IMR-90 (cell line): ENCODE measurements at places on chromosomes 5 and 9.

- peak; percentile 0 for DNase-seq
Measured at GRCh38 chr9:8560560-8561525, 761.3 kb upstream of the DMAC1 start.

DNA sequence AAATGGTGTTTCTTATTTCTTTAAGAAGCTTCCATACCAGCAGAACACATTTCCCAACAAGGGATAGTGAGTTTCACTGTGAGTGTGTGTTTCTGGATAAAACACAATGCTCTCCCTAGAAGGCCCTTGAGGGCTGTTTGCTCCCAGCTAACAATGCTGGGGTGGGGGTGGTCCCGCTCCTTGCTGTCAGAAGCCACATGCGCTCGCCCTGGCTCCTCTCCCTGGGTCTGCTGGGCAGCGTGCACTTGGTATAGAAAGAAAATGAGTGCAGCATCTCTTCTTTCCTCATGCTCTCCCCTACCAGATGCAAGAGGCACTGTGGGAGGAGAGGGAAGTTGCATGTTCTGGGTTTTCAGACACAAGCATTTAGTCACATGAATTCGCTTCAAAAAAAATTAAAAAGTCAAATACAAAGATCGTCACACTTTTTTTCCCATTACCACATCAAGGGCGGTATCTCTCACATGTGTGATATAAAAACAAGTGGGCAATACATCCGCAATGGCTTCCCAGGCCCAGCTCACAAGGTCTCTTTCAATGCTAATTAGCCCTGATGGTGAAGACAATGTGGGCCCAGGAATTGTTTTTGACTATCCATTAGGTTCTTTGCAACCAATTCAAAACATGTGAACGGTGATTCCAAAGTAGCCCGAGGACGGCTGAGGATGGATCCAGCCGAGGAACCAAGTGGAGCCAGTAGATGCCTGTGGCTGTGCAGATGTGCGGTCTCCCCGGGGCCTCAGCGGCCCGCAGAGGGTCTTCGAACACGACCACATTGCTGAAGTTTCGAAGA is 603.6 kb downstream of the IRX1 start:
- no peak for DNase-seq

DNA sequence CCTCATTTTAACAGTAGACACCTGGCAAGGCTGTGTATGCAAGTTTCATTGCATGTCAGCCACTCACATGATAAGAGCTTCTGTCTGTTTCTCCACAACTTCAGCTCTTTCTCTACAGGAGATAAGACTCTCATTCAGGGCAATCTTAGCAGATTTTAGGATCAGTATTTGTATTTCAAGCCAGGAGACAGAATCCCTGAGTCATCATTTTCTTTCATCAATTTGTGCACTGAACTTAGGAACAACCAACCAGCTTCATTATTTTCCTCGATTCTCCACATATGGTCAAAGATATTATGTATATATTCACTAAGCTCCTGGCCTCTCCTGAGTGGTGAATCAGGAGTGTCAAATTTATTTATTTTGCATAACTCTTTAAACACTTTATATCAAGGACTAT is 181.8 kb upstream of the CCNH start:
- DNase-seq = no peak

- DNase-seq = no peak
Measured at GRCh38 chr9:36961051-36961450, 73.0 kb downstream of the PAX5 start.

DNA sequence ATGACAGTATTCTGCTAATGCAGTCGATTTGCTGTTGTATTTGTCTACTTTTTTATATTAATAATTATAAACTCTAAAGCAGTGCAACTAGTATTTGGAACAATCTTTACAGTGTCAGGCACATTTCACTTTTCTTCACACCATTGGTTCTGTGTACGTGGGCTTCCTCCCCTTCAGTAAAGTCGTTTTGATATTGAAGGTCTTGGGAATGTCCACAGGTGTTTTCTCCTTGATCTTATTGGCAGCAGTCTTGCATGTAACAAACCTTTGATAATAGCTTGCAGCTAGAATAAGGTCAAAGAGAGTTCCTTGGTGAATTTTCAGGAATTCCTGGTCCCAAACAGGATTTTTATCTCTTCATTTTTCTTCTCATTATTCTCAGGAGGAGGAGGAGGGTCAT is 12.2 kb downstream of the DDX4 start:
- DNase-seq = no peak

GRCh38 chr9:13431222-13431536 is 151.7 kb upstream of the MPDZ start:
- no peak for DNase-seq

- peak; percentile 95 for DNase-seq
Measured at GRCh38 chr9:3875361-3876132, 349.7 kb upstream of the RFX3 start.

DNA sequence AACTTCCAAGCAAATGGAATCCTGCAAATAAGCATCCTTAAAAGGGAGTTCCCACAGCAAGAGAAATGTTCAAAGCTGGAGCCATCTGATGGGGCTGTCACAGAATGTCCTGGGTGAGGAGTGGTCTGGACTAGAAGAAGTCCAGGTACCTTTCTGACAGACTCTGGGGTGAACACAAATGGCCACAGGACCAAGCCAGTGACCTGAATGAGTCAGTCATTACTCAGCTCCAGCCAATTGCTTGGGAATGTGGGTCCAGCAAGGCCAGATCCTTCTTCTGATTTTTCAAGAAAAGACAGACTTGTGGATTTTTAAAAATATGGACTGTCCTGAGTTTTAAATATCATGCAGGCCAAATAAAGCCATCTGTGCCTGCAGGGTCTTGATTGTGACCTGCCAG is 30.1 kb downstream of the GALNT10 start:
- peak; percentile 86 for DNase-seq

DNA sequence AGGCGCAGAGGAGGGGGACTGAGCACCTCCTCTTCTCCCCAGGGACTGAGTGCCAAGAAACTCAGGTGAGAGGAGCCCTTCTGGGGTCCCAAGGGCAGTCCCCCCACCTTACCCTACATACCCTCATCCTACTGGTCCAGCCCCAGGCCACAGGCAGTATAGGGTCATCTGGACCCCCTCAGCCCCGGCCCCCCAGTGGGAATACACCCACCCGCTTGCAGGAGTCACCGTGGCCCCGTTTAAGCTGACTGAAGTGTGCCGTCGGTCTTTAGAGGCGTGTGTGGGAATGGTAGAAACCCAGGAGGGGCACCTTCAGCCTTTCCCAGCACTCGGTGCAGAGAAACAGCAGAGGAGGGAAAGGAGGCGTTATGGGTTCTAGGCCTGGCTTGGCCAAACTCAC is 30.8 kb downstream of the COL15A1 start:
- no peak for DNase-seq

DNA sequence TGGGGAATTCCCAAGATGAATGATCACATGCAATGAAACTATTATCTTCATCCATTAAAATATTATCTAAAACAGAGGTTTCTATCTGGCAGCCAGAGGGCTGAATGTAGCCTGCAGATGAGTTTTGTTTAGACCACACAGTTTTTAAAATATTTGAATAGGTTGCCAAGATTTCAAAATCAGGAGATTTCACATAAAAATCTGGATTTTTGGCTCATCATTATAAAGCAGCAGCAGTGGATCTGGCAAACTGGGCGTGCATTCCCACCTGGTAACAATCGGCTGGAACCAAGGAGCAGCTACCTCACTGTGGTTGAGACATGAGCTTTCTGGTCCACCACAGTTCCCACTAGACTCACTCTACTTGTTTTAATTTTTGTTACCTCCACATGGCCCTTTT is 155.1 kb downstream of the BNC2 start:
- peak; percentile 73 for DNase-seq

DNA sequence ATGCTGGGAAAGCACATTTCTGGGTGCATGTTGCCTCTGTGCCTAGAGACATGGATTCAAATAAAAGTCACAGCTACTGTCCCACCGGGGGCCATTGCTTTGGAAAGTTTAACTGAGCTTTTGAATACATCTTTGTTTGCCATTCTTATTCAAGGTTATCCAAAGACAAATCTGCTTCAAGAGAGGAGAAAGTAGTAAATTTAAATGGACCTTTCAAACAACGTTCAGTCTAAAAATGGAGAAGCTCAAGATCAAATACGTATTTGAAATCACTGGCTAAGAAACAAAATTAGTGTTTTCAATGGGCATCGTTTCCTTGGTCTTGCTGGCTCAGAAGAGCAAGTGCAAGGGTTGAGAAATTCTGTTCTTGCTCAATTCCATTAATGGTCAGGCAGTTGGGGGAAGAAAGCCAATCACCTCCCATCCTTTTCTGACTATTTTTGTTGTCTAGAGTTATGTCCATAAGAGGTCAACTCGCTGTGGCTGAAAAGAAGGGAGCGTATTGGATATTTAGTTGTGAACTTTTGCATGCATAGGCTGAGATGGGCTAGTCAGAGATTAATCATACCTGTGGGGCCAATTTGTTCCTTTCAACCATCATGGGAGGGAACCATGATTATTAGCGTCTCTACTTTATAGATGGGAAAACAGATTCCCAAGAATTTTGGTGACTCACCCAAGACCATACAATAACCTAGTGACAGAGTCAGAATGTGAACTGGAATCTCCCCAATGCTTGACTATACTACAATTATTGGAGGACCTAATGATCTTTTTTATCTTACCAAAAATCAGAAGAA is 276.2 kb upstream of the TNC start:
- no peak for DNase-seq

DNA sequence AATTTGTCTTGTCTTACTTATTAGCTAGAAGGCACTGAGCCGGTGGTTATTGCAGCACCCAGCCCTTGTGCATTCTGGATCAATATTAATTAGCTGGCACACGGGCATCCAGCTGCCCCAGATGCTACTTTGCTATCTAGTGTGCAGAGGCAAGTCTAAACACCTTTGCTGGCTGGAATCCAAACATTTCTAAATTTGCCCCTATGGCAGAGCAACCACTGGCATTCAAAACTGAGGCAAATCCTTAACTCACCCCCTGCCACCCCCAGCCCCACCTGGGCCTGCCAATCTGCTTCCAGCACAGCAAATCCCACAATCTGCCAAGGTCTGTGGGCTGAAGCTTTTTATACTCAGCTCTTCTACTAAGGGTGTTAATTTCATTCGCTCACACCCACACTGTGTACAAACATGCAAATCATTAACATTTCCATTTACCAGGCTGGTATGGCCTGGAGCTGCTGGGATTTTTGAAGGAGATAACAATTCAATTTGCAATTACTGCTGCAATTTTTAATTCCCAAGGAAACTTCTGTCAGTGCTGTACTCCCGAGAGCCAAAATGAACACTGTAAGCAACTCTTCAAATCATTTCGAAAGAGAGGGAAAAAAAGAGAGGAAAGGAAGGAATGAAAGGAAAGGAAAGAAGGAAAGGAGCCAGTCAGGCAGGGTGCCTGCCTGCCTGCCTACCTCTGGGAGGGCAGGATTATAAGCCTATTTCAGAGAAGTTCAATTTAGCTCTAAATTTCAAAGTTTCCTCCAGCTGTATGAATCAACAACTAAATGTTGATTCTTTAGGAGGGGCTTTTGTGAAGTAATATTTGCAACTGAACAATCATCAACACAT is 35.5 kb downstream of the RAPGEF1 start:
- DNase-seq = no peak

- DNase-seq = peak; percentile 94
Measured at GRCh38 chr5:82356808-82357671, 78.9 kb upstream of the RPS23 start.

DNA sequence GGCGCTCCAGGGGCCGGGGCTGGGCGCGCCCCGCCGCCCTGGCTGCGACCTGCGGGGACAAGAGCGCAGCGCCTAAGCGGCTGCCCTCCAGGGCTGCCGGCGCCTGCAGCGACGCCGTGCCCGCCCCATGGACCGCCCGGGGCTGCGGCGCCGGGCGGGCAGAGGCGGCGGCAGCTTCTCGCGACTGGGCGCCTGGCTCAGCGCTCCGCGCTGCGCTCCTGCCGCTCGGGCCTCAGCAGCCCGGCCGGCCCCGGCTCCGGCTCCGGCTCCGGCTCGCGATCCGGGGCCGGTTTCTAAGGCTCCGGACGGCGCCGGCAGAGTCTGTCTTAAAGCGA is at the start of gene PITX1:
TSS of gene PITX1 (minus strand) at position 328 of the 335 bp plus-strand sequence. CDS start 347 bp downstream, outside the sequence.
- DNase-seq = no peak

- peak; percentile 38 for DNase-seq
Measured at GRCh38 chr9:14362175-14362574, 48.2 kb upstream of the NFIB start.

DNA sequence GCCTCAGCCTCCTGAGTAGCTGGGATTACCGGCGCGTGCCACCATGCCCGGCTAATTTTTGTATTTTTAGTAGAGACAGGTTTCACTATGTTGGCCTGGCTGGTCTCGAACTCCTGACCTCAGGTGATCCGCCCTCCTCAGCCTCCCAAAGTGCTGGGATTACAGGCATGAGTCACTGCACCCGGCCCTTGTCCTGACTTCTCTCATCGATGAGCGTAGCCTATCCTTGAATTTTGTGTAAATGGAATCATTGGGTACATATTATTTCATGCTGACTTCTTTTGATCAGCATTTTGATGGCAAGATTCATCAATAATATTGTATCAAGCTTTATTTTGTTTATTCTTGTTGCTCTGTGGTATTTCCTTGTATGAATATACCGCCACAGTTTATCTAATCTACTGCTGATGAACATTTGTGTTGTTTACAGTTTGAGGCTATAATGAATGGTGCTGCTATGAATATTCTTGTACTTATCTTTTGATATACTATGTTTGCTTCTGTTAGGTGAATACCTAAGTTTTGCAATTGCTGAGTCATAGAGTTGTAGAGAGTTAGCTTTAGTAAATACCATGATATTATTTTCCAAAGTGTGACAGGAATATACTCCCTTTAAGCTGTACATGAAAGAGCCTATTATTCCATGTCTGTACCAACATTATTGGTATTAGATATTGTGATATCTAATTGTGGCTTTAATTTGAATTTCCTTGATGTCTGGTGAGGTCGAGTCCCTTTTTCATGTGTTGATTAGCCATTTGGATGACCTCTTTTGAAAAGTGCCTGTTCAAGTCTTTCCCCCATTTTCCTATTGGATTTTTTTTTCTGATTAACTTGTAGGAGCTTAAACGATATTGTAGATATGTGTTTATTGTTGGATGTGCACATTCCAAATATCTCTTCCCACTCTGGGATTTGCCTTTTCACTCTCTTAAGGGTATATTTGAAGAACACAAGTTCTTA is 107.5 kb downstream of the RGS3 start:
- peak; percentile 66 for DNase-seq

DNA sequence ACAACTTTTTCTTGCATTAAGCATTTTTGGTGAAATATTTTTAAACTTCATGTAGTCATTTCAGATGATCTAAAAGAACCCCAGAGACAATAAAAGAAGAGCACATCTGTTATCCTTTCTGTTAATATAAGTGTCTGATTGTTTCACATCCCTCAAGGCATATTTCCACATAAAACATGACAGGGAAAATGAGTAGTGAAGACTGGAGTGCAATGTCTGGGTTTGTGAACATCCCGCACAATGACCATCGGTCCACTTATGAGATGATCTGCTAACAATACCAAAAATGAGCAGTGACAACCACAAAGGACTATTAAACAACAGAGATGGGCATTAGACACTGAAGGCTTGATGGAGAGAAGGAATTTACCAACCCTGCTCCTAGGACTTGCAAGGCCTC is 209.1 kb downstream of the NR2F1-AS1 start:
- DNase-seq = no peak

DNA sequence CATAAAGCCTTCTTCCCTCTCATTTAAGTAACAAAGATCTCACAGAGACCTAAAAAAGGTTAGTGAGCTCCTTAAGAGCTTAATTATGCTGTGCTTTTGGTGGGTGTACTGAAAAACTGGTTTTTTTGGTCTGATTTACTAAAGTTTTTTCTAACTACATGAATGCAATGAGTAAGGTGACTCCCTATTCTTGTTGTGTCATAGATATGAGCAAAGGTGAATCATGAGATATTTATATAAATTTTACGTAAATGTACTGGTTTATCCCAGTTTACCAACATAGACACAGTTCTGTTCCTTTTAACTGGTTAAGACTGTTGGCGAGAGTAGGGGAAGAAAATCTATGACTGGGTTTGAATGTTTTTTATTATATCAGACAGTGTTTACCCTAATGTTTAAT is 250.5 kb downstream of the NR2F1-AS1 start:
- DNase-seq = peak; percentile 79
